Ovary (tissue), 10 donors: ENCODE measurements at places on chromosomes 7 and 10. TPM values are rescaled to one million over a fixed set of nuclear protein-coding genes. Genes with fewer than 3 reads are reported as not detected.

Gene SLC26A5
- total RNA-seq: 0.10 TPM

DNA sequence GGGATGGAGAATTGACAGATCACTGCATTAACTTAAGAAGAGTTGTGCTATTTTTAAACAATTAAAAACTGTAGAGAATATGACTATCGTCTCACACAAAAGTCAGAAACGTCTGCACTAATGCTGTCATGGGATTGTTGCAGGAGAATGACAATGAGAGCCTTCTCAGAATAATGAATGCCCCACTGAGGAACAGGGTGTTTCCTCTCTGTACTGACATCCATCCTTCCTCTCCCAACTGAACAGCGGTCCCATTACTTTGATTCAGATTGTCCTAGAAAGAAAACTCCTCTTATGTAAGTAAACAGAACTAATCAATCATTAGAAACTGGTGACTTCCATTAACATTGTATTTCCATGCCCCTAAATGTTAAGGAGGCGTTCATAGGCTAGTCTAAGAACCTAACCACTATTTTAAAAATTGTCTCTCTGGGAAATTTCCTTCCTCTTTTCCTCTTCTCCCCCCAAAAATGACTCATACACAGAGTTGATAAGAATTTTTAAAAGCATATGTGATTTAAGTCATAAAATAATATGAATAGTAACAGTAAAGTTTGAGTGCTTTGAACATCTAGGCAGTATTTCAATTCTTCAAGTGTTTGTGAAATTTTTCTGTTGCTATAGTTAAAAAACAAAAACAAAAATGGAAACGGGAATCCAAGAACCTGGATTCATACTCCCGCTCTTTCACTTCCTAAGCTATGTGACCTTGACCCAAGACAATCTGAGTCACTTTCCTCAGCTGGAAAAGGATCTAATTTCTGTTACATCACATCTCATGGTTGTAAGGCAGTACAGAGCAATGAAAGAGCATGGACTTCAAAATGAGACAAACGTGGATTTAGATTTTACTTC lies 12.7 kb upstream of the MACC1 start:
- H3K36me3 ChIP-seq: no peaks in the 10 kb centered on the region
- no peaks in the 10 kb centered on the region for H3K4me1 ChIP-seq
- no peak for DNase-seq
- no peaks in the 10 kb centered on the region for H3K27me3 ChIP-seq

Gene A1CF
- total RNA-seq: not detected

DNA sequence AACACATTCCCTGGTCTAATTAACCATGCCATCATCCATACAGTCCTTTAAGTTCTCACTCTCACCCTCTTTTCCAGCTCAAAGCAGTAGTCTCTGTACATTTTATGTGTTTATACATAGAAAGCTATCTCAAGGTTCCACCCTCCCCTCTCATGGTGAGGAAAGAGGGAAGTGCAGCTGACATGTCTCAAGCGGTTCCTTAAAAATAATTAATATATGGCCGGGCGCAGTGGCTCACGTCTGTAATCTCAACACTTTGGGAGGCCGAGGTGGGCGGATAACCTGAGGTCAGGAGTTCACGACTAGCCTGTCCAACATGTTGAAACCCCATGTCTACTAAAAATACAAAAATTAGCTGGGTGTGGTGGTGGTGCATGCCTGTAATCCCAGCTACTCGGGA lies 36.7 kb downstream of the ZC3HAV1 start:
- H3K36me3 ChIP-seq: no peaks in the 10 kb centered on the region
- no peak for DNase-seq

Gene OPN1SW
- not detected for total RNA-seq

- H3K27me3 ChIP-seq: no peaks in the 10 kb centered on the region
- H3K27ac ChIP-seq: no peak overlapping the region
- no peaks in the 10 kb centered on the region for H3K36me3 ChIP-seq
- no peaks in the 10 kb centered on the region for H3K4me1 ChIP-seq
Measured at GRCh38 chr10:120987359-120987758, 136.2 kb downstream of the WDR11 start.

- H3K27me3 ChIP-seq: no peaks in the 10 kb centered on the region
- H3K27ac ChIP-seq: no peak overlapping the region
- H3K36me3 ChIP-seq: no peaks in the 10 kb centered on the region
Measured at GRCh38 chr7:31720366-31720765, 33.4 kb downstream of the PPP1R17 start.

Gene OR2A42
- total RNA-seq: 0.25 TPM

DNA sequence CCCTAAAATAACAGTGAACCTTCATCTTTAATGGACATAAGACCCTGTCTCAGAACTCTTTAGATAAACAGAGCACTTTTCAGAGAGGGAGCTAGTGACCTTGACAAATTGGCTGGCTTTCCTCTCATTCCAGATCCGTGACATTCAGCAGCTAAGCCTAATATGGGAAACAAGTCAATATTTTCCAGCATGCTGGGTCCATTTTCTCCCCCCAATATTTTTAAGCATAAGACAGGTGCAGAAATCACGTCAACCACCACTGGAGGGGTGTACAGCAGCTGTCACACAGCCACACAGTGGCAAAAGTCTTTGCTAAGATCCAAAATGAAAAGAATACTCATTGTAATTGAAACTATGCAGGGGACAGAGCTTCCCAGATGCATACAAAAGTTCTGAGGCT lies 26.1 kb downstream of the LRRTM3 start:
- H3K27ac ChIP-seq: no peak overlapping the region
- no peaks in the 10 kb centered on the region for H3K27me3 ChIP-seq

DNA sequence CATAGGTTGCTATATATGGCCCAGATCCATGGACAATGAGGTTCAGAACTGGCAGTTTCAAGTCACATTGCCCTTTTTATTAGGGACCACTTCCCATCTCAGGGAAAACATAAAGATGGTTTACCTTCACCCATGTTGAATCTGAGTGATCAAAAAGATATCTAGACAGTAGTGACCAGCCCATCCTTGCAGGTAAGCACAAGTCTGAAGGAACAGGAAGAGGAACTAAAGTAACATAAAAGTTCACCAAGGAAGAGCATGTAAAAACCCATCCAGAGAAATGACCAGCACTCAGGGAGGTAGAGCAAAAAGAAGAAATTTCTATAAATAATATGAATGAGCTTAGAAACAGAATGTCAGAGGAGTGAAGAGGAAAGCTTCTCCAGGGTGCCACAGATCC lies 382.5 kb downstream of the PARD3 start:
- no peak overlapping the region for H3K27ac ChIP-seq
- DNase-seq: no peak
- no peaks in the 10 kb centered on the region for H3K36me3 ChIP-seq
- H3K4me3 ChIP-seq: no peak overlapping the region

DNA sequence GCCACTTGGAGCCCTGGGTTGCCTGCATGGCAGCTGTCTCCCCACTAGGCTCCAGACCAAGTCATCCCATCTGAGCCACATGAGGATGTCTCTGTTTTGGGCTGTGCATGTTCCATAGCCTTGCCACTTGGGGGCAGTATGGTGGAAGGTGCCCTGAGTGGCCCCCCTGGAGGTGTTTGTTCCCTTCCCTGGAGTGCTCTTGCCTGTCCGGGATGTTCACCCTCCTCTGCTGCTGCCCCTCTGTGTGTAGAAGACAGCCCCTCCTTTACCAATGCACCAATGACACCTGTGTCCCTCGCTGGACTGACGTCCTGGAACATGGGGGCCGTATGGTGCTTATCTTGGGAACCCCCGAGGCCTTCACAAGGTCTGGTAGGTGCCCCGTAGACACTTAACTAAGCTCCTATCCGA lies 100.2 kb downstream of the ACTR3B start:
- H3K4me3 ChIP-seq: no peak overlapping the region
- DNase-seq: no peak
- H3K27me3 ChIP-seq: no peaks in the 10 kb centered on the region
- H3K4me1 ChIP-seq: no peaks in the 10 kb centered on the region
- no peaks in the 10 kb centered on the region for H3K36me3 ChIP-seq

Gene CTNNA3
- 8.7 TPM for total RNA-seq

DNA sequence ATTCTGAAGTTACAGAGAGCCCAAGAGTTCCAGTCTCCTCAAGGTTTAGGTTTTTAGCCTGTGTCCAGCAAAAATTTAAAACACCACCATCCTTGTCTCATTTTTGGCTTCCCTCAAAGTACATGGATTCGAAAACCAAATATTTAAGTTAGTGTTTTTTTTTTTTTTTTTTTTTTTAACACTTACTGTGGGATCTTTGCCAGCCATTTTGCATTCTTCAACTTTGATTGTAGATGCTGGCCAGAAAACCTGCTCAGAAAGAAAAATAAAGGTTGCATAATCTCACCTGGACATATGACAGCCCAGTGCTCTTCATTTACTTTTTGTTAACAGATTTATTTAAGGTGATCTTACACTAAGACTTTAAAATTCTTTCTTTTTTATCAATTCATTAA lies 91.6 kb downstream of the SEMA3C start:
- no peak overlapping the region for H3K27ac ChIP-seq
- H3K4me3 ChIP-seq: no peak overlapping the region
- no peaks in the 10 kb centered on the region for H3K27me3 ChIP-seq
- no peaks in the 10 kb centered on the region for H3K36me3 ChIP-seq
- no peaks in the 10 kb centered on the region for H3K4me1 ChIP-seq

Gene MALRD1
- 3.9 TPM for total RNA-seq

GRCh38 chr7:116232920-116233319 lies 22.6 kb downstream of the TES start:
- H3K4me1 ChIP-seq: peaks cover 7% of the 10 kb centered on the region
- H3K4me3 ChIP-seq: no peak overlapping the region
- no peaks in the 10 kb centered on the region for H3K36me3 ChIP-seq
- DNase-seq: no peak
- H3K27ac ChIP-seq: no peak overlapping the region

DNA sequence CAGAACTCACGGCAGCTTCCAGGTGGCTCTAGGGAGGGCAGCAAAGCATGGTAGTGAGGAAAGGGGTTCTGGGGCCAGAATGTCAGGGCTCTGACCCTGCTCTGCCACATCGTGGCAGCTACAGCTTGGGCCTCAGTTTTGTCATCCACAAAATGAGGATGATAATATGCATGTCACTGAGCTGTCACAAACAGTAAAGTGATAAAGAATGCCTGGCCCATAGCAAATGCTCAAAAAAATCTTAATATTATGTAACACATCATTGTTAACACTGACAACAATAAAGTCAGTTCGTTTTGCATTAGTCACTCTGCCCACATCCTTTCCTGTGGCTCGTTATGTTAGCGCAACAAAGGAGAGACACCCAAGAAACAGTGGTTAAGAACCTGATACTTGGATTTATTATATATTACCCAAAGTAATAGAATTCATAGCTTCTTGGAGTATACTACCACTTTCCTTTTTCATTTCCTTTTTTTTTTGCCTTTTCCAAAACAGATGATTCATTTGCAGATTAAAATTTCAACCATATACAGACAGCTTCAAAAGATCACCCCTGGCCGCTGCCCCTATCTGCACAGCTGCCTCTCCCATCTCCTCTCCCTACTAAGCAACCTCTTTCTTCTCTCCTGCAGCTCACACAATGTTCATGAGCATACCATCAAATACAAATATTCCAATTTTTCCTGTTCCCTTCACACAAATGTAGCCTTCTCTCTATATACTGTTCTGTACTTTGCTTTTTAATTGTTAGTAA lies 45.5 kb upstream of the DDC start:
- no peaks in the 10 kb centered on the region for H3K27me3 ChIP-seq
- no peak overlapping the region for H3K27ac ChIP-seq

- no peak for DNase-seq
- H3K27me3 ChIP-seq: no peaks in the 10 kb centered on the region
- H3K27ac ChIP-seq: no peak overlapping the region
- H3K4me3 ChIP-seq: no peak overlapping the region
- no peaks in the 10 kb centered on the region for H3K4me1 ChIP-seq
Measured at GRCh38 chr10:21482821-21483220, 42.7 kb downstream of the SKIDA1 start.

GRCh38 chr10:53836638-53837037 lies 964.4 kb downstream of the PCDH15 start:
- no peaks in the 10 kb centered on the region for H3K36me3 ChIP-seq
- H3K27me3 ChIP-seq: no peaks in the 10 kb centered on the region
- H3K4me1 ChIP-seq: no peaks in the 10 kb centered on the region
- no peak overlapping the region for H3K27ac ChIP-seq

Gene CAMK2B
- total RNA-seq: 0.33 TPM

DNA sequence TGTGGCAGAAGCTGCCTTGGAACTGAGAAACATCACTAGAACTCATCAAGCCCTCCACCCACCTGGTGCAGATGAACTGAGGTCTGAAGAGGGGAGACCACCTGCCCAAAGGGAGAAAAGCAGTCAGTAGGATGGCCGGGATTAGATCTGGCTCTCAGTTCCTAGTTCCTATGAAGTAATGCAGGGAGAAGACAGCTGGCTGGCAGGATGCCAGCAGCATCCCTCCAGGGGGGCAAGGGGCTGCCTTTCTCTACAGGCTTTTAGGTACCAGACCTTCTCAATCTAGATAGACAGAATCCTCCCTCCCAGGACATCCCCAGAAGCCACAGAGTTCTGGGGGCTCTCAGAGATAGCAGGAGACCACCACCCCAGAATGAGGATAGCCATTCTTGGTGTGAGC lies 7.8 kb downstream of the CRHR2 start:
- no peak for DNase-seq
- H3K4me3 ChIP-seq: no peak overlapping the region
- H3K27ac ChIP-seq: no peak overlapping the region
- H3K4me1 ChIP-seq: no peaks in the 10 kb centered on the region
- no peaks in the 10 kb centered on the region for H3K36me3 ChIP-seq
- H3K27me3 ChIP-seq: no peaks in the 10 kb centered on the region

- H3K36me3 ChIP-seq: no peaks in the 10 kb centered on the region
- peaks cover 12% of the 10 kb centered on the region for H3K4me1 ChIP-seq
- H3K27ac ChIP-seq: no peak overlapping the region
- no peaks in the 10 kb centered on the region for H3K27me3 ChIP-seq
Measured at GRCh38 chr10:96840841-96841518, 8.9 kb downstream of the LCOR start.

DNA sequence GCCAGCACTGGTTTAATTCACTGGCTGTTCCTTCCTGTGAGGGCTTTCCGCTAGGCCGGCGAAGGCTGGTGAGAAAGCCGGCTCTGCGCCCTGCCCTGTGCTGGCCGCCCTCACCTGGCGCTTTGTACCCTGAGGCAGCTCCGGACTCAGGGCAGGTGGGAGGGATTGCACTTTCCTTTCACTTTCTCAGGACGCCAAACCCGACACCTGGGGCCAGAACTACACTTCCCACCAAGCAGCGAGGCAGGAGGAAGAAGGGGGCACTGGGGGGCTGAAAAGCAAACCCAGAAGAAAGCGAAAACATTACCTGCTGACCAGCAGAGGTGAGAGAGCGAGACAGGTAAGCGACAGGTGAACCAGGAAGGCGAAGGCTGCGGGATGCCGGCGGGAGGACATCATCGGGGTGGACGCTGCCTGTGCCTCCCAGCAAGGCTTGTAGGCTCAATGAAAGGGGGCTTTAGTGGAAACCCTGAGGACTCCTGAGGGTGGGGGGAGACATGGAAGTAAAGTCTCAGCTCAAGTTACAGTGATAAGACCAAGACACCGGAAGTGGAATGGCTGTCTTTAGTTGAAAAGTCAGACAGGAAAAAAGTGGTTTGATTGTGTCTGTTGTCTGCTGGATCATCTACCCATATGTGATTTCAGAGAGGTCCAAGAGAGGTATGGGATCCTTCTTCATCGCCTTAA lies at the start of gene RAB19:
TSS of gene RAB19 (plus strand) at position 181 of the 687 bp plus-strand sequence. CDS start 3,589 bp downstream, outside the sequence.
- H3K36me3 ChIP-seq: no peaks in the 10 kb centered on the region
- no peak within 1 kb of the TSS for H3K27ac ChIP-seq
- no peak for DNase-seq
- peak within 1 kb of the TSS; percentile 29 for H3K4me3 ChIP-seq
- H3K27me3 ChIP-seq: no peaks in the 10 kb centered on the region
- H3K4me1 ChIP-seq: no peaks in the 10 kb centered on the region

Gene GNGT1
- 0.68 TPM for total RNA-seq

Gene TMEM236
- 0.32 TPM for total RNA-seq
